RWPE2 (cell line): ENCODE measurements at places on chromosomes 1 and 21.

GRCh38 chr1:5338466-5338865 is 653.8 kb downstream of the NPHP4 start:
- DNase-seq: no peak

DNA sequence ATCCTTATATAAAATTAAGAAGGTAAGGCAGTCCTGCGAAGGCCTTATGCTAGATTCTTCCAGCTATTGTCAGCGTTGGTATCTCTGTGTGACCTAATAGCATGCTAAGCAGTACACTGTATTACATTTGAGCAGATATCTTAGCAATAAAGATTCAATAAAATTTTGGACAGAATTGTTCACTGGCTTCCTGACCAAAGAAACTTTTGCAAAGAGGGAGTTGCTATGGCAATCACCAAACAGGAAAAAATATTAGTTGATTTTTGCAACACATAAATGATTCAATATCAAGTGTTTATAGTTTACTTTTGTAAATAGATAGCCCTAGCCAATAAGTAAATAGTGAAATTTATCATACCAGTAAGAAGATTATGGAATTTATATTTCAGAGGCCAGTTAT is 31.0 kb upstream of the PLEKHO1 start:
- no peak for DNase-seq

DNA sequence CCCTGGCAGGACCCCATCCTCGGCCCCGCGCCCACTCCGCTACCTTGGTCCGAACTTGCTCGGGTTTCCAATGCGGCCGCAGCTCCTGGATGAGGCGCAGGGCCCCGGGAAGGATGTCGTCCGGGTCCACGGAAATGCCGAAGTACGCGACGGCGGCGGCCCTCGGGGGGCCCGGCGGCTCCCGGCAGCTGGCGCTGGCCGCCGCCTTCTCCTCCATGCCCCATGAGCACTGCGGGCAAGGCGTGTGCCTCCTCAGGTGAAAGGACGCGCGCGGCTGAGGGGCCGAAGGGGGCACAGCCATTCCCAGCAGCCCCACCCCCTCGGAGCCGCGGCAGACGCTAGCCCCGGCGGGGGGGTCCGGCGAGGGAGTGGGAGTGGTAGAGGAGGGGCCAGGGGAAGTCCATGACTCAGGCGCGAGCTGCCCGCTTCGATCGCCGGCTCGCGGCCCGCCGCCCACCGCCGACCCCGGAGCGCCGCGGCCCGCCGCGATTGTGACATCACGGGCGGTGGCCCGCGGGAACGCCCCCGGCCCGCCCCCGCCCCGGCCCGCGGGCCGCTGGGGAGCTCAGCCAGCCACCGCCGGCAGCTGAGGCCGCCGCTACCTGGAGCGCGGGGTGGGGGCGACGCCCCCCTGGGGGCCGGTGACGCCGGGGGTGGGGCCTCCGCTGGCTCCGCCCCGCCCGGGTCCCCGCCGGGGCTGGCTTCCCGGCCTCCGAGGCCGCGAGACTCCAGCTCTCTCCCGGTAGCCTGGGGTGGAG is at the start of gene ETNK2:
Gene ETNK2 (minus strand): TSS at position 493 of the 758 bp plus-strand sequence. CDS start 192 bp downstream, at position 301.
- no peak for DNase-seq

DNA sequence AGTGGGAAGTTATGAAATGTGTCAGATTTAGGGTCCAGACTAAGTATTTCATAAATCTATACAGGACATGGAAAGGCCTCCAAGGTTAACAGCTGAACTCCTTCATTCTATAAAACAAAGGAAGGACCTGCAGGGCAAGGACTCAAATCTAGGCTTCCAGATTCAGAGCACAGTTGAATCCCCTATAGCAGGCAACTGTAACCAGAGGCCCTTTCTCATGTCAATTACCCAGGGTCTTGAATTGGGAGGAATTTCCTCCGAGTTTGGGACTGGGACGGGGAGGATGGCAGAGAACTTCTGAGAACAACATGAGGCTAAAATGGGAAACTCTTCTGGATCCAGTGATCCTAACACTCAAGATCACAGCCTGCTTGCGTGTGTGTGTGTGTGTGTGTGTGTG is 112.9 kb upstream of the BEND5 start:
- no peak for DNase-seq

DNA sequence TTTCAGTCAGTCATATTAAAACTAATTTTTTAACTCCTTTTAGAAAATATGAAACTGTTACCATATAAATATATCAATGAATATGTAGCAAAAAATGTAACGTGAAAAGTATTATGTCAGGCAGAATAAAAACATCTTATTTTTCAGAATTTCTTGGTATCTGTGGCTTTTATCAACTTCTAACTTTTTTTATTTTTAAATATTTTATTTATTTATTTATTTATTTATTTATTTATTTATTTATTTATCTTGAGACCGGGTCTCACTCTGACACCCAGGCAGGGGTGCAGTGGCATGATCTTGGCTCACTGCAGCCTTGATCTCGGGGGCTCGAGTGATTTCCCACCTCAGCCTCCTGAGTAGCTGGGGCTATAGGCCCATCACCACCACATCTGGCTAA is 87.6 kb downstream of the C21orf91 start:
- no peak for DNase-seq

- no peak for DNase-seq
These were observed 9.7 kb downstream of the CD244 start for GRCh38 chr1:160853014-160853413.

- no peak for DNase-seq
These were observed 82.0 kb downstream of the KCNK1 start for GRCh38 chr1:233695901-233696300.

GRCh38 chr1:216533776-216534175 is 110.5 kb upstream of the USH2A start:
- DNase-seq: no peak

GRCh38 chr1:154241703-154242351 is 21.1 kb downstream of the UBAP2L start:
- DNase-seq: no peak

DNA sequence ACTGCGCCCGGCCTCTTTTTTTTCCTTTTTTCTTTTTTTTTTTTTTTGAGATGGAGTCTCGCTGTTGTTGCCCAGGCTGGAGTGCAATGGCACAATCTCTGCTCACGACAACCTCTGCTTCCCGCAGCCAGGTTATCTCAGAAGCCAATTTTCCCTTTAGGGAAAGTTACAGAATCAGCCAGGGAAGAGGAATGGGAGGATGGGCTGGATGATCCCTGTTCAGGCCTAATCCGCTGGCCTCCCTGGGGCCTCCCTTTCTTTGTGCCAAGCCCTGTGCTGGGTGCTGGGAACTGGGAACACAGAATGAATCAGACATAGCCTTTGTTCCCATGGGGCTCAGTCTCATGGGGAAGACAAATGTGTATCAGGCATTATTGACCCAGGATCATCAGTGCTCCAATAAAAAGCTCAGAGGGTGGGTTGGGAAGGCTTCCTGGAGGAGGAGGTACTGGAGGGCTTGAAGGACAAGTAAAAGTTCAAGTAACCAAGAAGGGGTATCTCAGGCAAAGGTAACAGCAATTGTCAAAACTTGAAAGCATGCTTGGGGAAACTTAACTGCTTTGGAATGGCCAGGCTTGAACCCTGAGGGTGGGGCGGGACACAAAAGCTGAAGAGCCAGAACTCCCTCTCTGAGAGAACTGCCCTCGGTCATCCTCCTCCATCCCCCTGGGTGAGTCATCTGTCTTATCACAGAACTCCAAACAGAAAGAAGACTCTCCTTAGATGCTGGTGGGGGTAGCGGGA is 14.3 kb downstream of the ECHDC2 start:
- no peak for DNase-seq

DNA sequence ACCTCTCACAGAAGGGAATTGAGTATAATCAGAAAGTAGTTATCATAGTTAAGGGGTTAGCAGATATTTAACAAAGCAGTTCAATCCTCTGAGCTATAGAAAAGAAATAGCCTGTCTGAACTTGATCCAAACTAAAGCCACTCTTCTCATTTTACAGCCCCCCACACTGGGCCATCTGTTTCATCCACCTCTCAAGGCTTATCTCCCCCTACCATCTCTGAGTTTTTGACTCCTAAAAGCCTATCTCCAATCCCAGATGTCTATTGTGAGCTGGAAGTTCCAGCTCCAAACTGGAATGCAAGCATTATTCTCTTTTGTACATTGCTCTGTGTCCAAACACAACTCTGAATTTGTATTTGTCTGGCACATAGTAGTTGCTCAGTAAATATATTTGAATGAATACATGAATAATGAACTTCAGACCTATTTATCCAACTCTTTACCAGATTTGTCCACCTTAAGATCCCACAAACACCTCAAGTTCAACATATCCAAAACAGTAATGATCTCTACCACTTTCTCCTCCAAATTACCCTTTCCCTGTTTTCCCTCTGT is 98.1 kb downstream of the PLPP3 start:
- DNase-seq: no peak

GRCh38 chr1:25428475-25429166 is 2.1 kb upstream of the MACO1 start:
- no peak for DNase-seq

GRCh38 chr1:230917284-230918135 is 49.2 kb upstream of the C1orf198 start:
- no peak for DNase-seq

DNA sequence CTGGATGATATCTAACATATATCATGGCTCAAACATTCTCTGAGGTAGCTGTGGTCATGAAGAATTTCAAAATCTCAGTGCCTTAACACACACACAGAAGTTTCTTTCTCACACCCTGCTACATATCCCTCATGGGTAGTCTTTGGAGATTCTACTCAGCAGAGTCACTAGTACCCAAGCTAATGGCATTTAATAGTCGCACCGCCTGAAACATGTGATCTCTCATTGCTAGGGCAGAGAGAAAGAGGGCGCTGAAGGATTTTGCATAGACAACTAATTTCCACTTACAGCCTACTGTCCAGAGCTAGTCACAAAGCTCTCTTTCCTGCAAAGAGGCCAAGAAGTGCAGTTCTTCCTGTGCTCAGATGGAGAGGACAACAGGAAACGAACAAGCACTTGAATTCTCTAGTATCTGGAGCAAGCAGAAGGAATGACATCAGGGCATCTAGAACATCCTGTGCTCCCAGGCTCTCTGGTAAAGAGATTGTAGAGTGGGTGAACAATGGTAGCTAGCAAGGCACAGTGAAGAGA is 183.4 kb upstream of the PTBP2 start:
- DNase-seq: no peak

- no peak for DNase-seq
These were observed 338.2 kb downstream of the ASTN1 start for GRCh38 chr1:176826265-176826664.

DNA sequence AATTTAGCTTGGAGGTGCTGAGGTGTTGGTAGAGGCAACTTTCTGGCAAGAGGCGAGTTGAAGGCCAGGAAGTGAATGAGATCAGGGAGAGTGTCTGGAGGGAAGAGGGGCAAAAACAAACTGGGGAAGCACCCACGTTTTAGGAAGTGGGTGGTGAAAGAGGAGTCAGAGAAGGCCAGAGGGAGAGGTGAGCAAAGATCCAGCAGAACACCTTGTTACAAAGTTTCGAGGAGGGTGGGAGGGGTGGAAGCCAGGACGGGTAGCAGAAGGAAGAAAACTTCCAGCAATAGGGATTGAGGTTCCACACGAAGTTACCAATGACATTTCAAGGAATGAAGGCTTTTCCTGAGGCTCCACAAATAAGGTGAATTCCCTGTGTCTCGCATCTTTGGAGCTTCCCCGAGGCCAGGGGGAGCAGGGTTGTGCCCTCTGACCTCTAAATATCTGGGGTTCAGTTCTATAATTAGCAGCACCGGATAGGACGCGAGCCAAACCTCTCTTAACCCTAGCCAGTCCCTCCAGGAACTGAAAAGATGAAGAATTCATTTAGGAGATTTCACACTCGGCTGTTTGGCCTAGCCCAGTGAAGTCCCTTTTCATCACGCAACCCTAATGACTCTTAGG is 578 bp upstream of the SESN2 start:
- no peak for DNase-seq

GRCh38 chr1:1597275-1597930 is 2.5 kb downstream of the FNDC10 start:
- no peak for DNase-seq

DNA sequence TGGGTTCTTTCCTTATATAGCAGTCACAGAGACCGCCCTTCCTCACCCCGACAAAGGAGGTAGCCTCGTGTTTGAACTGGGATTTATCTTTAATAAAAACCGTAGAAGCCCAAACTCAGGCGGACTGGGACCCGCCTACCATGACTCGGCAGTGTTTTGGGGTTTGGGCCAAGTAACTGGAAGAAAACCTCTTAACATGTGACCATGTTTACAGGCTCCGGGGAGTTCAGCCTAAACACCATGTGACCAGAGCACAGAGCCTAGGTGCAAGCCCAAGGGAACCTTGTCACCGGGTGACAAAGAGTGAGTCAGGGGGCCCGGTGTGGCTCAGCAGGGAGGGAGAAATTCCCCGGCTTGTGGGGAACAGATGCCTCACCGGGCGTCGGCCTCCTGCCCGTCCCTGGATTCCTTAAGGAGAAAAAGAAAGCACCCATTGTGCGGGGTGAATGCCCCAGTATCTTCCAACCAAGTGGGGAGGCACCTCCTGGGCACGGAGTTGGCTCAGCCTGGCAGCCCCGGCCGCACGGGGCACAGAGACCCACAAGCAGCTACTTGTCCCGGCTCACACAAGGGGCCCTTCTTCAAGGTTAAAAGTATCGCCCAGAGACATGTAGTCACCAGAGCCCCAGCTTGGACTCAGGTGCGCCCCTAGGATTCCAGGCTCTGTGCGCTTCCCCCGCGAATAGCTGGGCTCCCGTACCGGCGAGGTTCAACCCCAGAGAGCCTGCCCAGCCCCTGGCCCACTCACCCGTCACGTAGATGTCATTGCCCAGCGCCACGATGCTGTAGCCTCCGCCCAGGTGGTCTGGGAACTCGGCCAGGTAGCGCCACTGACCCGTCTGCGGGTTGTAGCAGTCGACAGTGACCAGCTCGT is 1.4 kb downstream of the KLHL21 start:
- peak; percentile 92 for DNase-seq

DNA sequence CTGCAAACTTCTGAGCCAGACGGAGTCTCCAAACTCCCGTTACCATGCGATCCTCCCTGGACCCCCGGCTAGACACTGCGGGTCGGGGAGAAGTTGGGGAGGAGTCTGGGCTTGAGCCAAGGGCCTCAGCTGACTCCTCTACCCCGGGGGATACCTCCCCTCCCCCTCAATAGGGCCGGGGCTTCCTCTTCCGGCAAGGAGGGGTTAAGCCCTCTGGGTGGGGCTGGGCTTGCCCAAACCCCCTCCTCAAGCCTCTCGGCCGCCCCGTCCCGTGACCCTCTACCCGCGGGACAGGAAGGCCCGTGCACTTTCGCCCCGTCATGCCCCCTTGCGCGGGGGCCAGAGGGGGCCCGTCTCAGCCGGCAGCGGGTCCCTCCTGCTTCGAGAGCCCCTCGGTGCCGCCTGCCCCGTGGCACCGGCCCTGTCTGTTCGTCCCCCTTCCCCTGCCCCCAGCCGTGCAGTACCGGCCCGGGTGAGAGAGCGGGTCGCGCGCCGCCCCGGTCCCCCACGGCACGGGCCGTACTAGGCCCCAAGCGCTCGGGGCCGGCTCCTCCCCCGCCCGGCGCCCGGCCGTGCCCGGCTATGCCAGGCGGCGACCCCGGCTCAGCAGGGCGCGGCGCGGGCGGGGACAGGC is 652 bp downstream of the ARL8A start:
- no peak for DNase-seq
